SJCRH30 (cell line): ENCODE measurements at places on chromosomes 1 and 21.

DNA sequence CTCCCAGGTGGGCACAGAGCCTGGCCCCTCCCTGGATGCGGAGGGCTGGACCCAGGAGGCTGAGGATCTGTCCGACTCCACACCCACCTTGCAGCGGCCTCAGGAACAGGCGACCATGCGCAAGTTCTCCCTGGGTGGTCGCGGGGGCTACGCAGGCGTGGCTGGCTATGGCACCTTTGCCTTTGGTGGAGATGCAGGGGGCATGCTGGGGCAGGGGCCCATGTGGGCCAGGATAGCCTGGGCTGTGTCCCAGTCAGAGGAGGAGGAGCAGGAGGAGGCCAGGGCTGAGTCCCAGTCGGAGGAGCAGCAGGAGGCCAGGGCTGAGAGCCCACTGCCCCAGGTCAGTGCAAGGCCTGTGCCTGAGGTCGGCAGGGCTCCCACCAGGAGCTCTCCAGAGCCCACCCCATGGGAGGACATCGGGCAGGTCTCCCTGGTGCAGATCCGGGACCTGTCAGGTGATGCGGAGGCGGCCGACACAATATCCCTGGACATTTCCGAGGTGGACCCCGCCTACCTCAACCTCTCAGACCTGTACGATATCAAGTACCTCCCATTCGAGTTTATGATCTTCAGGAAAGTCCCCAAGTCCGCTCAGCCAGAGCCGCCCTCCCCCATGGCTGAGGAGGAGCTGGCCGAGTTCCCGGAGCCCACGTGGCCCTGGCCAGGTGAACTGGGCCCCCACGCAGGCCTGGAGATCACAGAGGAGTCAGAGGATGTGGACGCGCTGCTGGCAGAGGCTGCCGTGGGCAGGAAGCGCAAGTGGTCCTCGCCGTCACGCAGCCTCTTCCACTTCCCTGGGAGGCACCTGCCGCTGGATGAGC lies 34.2 kb downstream of the TRIM11 start:
- DNase-seq: no peak

- no peak for DNase-seq
Observed at GRCh38 chr1:243471026-243471685, 215.3 kb downstream of the SDCCAG8 start.

- no peak for DNase-seq
Observed at GRCh38 chr1:248861616-248862015, 2.7 kb upstream of the ZNF692 start.

- DNase-seq: peak; percentile 86
Observed at GRCh38 chr1:235971571-235972310, 93.1 kb downstream of the NID1 start.

DNA sequence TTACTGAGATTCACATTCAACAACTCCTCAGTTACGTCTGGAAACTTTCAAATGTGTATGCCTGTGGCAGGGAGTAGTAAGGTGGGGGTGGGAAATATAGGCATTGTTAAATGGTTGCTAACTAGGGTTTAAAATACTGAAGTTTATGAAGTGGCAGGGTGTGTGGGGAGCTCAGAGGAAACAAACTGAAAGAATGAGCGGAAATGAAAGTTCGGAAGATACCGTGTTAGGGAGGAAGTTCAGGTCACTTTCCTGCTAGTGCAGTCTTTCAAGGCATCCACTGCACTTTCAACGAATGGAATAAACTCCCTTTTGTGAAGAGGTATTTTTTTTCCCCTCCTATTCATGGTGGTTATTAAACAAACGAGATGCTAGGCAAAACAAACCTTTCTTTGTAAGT lies 19.7 kb downstream of the SYNJ1 start:
- no peak for DNase-seq

DNA sequence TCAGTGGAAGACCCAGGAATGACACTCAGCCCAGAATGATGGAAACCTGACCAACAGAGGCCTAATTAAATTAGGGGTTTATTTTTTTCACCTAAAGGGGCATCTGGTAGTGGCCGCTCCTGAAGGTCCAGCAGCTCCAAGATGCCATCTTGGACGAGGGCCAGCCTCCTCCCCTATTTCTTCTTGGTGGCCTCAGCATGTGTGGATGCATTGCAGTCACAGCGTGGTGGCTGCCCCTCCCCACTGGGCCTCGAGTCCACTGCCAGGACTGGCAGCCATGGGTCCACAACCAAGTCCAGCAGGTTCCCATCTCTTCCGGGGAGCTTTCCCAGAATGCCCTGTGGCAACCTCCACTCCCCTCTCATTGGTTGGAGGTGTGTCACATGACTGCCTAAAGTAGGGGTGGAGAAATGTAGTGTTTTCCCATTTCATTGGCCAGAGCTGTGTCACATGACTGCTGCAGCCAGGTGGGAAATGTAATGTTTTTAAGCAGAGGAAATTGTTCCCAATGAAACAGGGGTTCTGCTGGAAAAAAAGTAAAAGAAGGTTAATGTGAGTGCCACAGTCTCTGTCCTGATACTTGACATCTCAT lies 628.2 kb downstream of the PTPRU start:
- no peak for DNase-seq

DNA sequence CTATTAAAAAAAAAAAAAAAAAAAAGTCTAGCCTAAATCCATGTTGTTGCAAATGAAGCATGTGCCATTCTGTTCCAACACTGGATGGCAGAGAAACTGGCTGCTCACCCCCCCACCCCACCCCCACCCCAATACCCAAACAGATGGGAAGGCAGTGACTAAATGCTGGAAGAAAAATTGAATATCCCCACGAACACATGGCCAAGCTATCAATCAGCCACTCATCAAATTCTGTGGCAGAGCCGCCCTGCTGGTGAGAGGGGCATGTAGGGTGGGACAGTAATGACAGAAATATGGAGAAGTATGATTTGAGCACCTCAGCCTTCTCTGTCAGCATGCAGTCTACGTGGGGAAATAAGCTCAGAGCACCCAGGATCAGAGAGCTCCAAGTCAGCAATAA lies 34.1 kb downstream of the OPTC start:
- no peak for DNase-seq

GRCh38 chr21:16851054-16851453 lies 661.8 kb upstream of the CXADR start:
- DNase-seq: no peak

DNA sequence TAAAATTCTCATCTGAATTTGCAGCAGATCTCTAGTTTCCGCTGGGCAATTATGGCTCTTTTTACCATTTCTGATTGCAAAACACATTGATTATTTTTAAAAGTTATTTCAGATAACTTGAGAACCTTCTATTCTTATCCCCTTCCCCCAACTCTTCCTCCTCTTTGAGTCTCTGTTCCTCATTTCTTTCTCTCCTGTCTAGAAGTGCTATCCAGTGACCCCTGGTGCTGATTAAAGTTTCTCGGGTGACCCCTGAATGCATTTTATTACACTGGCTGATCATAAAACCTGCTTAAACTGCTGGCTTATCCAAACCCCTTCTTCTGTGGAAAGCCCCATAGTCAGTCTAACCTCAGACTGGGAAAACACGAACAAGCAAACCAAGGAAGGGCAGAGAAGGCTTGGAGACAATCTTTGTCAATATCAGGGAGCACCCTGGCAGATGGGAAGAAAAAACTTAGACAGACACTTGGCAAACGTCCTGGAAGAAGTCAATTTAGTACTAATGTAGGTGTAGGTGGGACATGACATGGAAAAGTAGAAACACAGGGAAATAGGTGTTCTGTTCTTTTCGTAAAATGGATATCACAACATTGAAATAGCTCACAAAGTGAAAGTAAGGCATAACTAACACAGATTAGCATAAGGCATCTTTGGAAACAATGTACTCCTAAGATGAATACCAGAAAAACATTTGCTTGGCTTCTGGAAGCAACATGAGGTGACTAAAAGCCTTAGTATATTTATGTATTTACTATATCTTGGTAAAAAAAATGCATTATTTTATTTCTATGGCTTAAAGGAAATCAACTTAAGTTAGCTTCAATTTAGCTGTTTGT lies 61.4 kb downstream of the GORAB start:
- DNase-seq: no peak

- no peak for DNase-seq
Observed at GRCh38 chr1:242187816-242188215, 188.9 kb upstream of the MAP1LC3C start.
